ENCODE measurements at places on chromosomes 5 and 9. TPM values are rescaled to one million over a fixed set of nuclear protein-coding genes. Genes with fewer than 3 reads are reported as not detected.

The PCDHGA10 gene
- 1.8 TPM for polyA plus RNA-seq

- no peak for DNase-seq
Observed at GRCh38 chr9:79762070-79762469, 190.3 kb downstream of the TLE4 start.

The IFNB1 gene
- 0.07 TPM for polyA plus RNA-seq

- no peak for DNase-seq
Observed at GRCh38 chr9:136485049-136486045, 2.5 kb upstream of the SEC16A start.

The KIF24 gene
- polyA plus RNA-seq: 1.5 TPM

DNA sequence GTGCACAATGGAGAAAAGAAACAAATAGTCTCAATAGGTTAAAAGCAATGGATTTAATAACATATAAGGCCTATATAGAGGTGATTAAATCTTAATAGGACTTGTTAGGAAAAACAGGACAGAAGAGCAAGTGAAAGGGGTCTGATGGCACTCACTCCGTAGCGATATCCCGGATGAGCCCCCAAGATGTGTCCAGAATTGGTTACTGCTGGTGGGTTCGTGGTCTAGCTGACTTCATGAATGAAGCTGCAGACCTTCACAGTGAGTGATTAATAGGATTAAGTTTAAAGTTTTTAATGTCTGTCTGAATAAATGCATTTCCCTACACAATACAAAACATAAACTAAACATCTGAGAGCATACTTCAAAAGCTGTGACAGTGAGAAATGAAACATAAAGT, 110.4 kb upstream of the FAM174A start:
- no peak for DNase-seq

DNA sequence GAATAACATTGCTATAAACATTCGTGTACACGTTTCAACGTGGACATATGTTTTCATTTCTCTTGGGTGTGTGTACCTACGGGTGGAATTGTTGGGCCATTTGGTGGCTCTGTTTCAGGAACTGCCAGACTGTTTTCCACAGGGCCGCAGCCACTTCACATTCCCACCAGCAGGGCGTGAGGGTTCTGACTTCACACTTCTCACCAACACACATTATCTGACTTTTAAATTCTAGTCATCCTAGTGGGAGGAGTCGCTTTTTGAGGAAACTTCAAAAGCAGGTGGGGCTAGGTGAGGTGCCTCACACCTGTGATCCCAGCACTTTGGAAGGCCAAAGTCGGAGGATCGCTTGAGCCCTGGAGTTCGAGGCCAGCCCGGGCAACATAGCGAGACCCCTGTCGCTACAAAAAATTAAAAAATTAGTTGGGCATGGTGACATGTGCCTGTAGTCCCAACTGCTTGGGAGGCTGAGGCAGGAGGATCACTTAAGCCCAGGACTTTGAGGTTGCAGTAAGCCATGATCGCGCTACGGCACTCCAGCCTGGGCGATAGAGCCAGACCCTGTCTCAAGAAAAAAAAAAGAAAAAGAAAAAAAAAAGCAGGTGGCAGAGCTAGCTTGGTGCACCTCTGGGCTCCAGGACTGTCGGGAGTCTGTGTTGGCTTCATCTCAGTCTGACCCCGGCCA, 28.5 kb downstream of the TSPAN17 start:
- DNase-seq: no peak

The PLCXD3 gene
- polyA plus RNA-seq: not detected

GRCh38 chr5:10688651-10689171, 72.3 kb downstream of the DAP start:
- DNase-seq: no peak

DNA sequence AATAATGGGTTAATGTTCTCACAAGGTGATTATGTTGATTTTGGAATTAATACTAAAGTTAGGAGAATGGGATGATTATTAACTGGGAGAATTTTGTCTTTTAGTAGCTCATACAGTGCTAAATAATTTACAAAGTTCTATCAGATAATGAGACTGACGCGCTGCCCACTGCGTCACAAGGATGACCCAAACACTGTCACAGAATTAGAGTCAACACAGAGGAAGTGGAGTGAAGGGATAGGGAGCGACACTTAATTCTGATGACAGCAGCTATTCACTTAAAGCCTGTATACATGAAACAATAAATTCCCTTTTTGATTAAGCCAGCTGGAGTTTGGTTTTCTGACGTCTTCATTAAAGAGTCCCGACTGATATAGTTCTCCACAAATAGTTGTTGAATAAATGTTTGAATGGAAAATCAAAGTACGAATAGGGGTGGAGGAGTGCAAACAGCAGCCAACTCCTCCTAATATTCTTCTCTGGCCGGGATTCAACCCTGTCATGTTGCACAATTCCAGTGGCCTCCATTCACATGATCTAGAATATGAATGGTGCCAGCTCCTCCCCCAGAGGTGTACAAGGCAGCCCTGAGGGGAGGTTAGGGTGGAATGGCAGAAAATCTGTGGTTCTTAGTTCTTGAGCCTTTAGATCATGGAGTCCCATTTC, 140.3 kb downstream of the PCSK1 start:
- no peak for DNase-seq

- DNase-seq: no peak
Observed at GRCh38 chr9:108436448-108436847, 419.3 kb downstream of the ACTL7B start.

- no peak for DNase-seq
Observed at GRCh38 chr9:103188781-103189350, 193.7 kb downstream of the CYLC2 start.

DNA sequence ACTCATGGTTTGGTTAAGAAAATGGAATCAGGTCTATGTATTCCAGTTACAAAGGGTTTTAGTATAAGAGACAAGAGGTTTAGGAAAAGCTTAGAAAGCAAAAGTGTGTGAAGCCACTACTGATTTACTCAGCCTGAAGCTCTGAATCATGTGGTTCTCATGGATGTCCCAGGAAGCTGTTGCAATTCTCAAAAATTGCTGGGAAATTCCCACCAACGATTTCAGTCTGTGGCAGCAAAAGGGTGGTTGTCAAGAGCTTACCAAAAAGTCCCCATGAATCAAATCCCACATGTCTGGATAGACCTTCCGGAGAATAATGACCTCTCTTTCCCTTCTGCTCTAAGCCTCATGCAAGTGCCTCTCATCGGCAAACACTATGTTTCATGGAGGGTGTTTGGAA, 929.9 kb downstream of the TLE4 start:
- DNase-seq: no peak

- no peak for DNase-seq
Observed at GRCh38 chr5:131525805-131526204, 109.2 kb downstream of the RAPGEF6 start.

GRCh38 chr5:107449369-107449768, 221.4 kb downstream of the EFNA5 start:
- DNase-seq: no peak

DNA sequence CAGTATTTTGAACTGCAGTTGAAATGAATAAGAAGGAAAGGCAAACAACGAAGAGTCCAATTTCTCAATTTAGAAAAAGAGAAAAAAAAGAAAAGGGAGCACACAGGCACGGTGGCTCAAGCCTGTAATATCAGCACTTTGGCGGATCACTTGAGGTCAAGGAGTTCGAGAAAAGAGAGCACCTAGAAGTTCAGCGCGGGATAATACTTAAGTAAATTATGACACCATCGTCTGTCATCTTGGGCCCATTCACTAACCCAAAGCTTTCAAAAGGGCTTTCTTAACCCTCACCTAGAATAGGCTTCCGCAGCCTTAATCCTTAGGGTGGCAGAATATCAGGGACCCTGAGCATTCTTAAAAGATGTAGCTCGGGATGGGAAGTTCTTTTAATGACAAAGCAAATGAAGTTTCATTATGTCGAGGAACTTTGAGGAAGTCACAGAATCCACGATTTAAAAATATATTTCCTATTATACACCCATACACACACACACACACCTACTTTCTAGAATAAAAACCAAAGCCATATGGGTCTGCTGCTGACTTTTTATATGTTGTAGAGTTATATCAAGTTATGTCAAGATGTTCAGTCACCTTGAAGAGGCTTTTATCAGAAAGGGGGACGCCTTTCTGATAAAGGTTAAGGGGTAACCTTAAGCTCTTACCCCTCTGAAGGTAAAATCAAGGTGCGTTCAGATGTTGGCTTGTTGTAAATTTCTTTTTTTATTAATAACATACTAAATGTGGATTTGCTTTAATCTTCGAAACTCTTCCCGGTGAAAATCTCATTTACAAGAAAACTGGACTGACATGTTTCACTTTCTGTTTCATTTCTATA, 602 bp upstream of the CD274 start:
- no peak for DNase-seq

DNA sequence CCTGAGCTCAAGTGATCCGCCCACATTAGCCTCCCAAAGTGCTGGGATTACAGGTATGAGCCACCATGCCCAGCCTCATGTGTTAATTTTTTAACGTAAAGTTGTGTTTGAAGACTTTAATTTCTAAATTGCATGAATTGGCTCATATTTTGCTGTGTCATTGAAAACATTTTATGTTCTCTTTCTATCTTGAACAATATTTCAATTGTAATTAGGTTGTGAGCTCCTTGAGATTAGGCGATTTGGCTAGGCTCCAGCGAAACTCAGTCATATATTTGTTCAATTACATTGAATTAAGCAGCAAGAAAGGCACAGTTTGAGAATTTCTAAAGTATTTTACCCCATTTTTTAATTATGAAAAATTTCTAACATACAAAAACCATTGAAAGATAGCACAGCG, 34.0 kb downstream of the GAPVD1 start:
- no peak for DNase-seq

GRCh38 chr5:45376417-45376816, 319.8 kb downstream of the HCN1 start:
- DNase-seq: no peak

DNA sequence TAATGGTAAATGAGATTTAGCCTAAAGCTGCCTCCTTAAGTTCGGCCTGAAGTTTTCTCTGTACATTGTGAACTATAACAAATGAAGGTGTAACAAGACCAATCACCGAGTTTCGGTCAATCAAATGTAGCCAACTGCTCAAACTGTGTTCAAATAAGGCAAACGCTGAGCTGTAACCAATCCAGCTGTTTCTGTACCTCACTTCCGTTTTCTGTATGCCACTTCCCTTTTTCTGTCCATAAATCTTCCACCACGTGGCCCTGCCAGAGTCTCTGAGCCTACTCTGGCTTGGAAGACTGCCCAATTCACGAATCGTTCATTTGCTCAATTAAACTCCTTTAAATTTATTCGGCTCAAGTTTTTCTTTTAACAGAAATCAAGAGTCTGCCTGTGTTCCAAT, 193.5 kb upstream of the KLF9 start:
- no peak for DNase-seq

DNA sequence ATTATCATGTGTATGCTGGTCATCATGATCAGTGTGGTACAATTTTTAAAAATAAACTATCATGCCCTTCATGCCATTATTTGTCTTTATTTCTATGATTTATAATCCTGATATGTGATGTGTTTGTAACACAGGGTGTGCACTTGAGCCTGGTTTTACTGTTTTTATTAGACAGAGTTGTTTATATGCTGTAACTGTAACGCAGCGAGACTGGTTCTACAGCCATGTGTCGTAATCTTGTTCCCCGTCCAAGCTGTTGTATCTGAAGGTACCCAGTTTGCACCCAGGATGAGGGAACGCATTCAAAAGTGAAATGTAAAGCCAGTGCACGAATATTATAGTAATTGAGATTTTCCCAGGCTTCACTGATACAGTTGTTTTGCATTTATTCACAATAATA, 28.2 kb downstream of the SNX18 start:
- DNase-seq: no peak

GRCh38 chr5:139664086-139664693, 16.0 kb downstream of the CXXC5 start:
- DNase-seq: no peak

The TIMD4 gene
- not detected for polyA plus RNA-seq

- DNase-seq: no peak
Observed at GRCh38 chr9:134191455-134192209, 27.3 kb upstream of the RNU6ATAC start.

The HBEGF gene
- polyA plus RNA-seq: 34.2 TPM

The FOXD4L5 gene
- polyA plus RNA-seq: 0.01 TPM

- no peak for DNase-seq
Observed at GRCh38 chr5:86979811-86980411, 287.8 kb upstream of the RASA1 start.

DNA sequence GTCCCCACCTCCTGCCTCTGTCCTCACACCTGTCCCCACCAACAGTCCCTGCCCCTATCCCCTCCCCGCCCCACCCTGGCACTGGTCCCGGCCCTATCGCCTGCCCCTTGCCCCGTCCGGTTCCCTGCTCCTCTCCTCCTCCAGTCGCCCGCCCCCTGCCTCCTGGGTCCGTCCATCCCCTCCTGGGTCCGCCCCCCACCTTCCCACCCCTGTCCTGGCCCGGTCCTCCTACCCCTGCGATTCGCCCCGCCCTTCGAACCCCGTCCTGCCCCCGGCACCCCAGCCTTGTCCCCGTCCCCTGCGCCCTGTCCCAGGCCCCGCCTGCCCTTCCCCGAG, 372 bp downstream of the EDF1 start:
- no peak for DNase-seq

GRCh38 chr9:135304886-135305285, 174.7 kb upstream of the PPP1R26 start:
- DNase-seq: no peak

- no peak for DNase-seq
Observed at GRCh38 chr9:9002826-9003583, 1203.4 kb upstream of the DMAC1 start.

DNA sequence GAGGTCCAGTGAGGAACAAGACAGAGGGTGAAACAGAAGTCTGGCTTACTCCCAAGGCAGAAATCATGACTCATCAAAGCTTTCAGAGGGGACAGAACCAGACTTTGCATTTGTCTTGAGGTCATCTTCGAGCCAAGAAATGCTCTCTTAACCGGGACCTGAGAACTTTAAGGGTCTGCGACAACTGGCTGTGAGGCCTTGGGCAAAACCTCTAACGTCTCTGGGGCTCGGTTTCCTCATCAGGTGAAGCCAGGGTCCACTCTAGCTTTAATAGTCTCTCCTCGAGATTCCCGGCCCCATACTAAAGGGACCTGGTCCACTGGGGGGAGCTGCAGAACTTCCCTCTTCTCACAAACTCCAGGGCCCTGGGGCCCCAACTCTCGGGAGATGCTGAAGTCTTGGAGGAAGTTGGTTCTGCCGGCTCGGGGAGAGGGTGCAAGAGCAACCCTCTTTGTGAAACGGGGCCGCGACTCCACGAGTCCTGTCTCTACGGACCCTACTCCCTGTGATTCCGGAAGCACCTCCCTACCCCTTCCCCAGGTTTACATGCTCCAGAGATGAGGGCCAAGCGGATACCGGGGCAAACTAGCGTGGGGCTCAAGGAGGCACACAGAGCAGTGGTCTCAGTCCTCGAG, 2.6 kb downstream of the GLIS3 start:
- DNase-seq: no peak

The PCDHB15 gene
- 0.03 TPM for polyA plus RNA-seq

GRCh38 chr9:1267581-1267980, 217.4 kb downstream of the DMRT2 start:
- DNase-seq: no peak

The SKP2 gene
- 34.6 TPM for polyA plus RNA-seq

DNA sequence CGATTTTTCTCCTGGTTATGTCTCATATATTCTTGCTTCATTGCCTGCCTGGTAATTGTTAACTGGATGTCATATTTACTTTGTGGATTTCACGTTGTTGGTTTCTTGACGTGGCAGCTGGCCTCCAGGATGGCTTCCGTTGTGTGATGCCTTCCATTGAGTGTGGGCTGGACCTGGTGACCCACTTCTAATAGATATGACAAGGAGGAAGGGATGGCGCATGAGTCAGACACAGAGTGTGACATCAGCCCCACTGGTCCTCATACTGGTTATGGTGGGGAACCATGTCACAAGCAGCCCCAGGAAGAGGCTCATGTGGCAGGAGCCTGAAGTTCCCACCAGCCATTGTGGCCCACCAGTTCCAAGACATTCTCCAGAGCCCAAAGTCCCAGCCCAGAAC, 6.4 kb upstream of the PAEP start:
- DNase-seq: no peak

The CDKN2B-AS1 gene
- polyA plus RNA-seq: 1.4 TPM

The FABP6 gene
- 1.7 TPM for polyA plus RNA-seq
